ENCODE measurements at places on chromosomes 2 and 18.

DNA sequence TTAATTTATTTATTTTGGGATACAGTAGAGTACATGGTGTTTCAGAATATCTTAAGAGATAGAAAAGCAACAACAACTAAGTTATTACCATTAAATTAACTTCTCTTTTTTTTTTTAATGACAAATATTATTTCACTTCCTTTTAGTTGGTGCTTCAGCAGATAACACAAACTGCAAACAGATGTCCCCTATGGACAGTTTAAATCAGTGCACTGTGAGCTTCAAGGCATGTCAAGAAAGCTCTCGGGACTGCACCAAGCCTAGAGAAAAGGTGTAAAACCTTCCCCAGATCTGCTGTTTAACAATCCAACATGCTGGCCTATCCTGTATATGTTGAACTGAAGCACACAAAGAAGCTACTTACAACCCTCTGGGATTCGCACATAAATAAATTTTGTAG is 122.7 kb downstream of the TCF4 start:
- no peak for DNase-seq

- no peak for DNase-seq
Observed at GRCh38 chr18:58941426-58942099, 76.9 kb downstream of the ZNF532 start.

DNA sequence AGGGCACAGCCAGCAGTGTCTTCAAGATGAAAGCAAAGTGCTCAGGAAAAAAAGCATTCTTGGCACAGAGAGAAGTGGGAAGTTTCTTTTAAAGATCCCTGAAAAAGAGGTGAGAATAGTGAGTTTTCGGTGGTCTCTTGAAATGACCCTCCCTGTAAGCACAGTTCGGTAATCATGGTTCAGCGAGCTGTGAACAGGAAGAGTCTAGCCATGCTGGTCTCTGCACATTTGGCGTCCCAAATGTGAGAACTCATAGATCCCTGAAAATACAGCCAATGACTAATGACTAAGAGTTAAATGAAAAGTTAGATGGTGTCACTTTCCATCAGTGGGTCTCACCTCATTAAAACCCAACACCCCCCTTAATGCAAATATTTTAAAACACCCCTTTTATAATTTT is 3.4 kb downstream of the IL1R1 start:
- DNase-seq, result no peak

DNA sequence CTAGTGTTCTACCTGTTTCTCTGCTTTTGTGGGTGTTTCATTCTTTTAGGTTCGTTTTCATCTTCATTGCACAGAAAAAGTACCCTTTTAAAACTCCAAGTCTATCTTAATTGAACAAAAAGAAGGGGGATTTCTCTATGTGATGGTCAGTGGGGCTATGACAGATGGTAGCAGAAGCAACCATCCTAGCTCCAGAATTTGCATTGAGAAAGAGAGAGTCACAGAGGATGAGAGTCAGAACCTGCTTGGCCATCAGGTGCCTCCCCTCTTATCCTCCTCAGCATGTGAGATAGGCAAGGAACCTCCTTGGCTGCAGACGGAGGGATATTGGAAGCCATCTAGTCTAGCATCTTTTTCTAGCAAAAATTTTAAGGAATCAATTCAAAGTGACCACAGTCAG is 398.0 kb upstream of the DCC start:
- DNase-seq, result no peak

GRCh38 chr2:151258121-151258520 is 3.5 kb downstream of the RBM43 start:
- no peak for DNase-seq

GRCh38 chr2:36123995-36124394 is 231.6 kb upstream of the CRIM1 start:
- DNase-seq, result no peak

GRCh38 chr2:218406949-218407618 is 7.4 kb downstream of the CTDSP1 start:
- DNase-seq, result no peak

DNA sequence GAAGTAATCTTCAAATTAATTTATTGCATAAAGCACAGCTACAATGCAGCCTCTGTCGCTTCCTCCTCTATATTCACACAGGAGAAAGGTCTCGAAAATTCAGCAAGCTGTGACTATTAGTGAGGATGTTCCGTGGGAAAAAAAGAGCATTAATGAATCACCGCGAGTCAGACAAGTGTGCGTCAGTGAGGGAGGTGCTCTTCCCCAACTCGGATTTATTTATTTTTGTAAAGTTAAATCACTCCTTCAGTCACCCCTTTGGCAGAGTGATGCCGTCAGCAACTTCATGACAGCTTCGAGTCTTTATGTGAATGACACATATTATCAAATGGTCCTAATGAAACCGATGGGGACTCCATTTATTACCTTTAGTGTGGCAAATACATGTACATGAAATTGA is 648.9 kb upstream of the SALL3 start:
- no peak for DNase-seq

DNA sequence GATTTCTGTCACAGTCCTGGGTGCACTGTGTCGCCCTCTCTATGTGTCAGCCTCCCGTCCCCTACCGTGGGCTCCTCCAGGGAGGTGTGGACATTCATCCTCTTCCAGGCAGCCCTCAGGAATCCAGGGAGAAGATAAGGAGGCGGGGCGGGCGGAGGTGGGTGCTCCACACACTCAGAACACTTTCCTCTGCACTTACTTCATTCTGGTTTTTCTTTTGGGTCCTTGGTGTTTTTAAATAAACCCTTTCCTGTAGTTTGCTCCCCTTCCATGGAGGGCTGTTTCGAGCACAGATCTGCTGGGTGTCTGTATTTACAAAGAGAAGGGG is 183.9 kb downstream of the FAM210A start:
- DNase-seq, result no peak

- DNase-seq, result no peak
Observed at GRCh38 chr18:31557446-31557845, 34.2 kb upstream of the TTR start.

GRCh38 chr2:218703341-218703740 is 7.3 kb upstream of the TTLL4 start:
- no peak for DNase-seq

DNA sequence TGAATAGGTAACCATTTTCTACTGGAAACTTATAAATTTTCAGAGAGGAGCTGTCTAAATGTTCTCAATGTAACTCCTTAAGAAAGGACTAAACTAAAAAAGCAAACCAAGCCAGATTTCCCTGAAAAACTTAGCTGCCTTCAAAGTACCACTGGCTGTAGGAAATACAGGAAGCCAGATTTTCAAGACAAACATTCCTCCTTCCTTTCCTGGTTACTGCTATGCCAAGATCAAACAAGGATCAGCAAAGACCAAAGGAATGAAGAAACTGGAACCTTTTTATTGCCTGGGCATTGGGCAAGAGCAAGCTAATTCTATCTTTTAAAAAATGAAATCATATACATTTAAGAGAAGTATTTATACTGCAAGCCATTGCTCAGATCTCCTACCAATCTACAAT is 212.7 kb downstream of the DYM start:
- no peak for DNase-seq

- no peak for DNase-seq
Observed at GRCh38 chr18:35077937-35078336, 36.7 kb downstream of the MAPRE2 start.

GRCh38 chr2:197873293-197873701 is 68.9 kb downstream of the PLCL1 start:
- DNase-seq, result no peak

DNA sequence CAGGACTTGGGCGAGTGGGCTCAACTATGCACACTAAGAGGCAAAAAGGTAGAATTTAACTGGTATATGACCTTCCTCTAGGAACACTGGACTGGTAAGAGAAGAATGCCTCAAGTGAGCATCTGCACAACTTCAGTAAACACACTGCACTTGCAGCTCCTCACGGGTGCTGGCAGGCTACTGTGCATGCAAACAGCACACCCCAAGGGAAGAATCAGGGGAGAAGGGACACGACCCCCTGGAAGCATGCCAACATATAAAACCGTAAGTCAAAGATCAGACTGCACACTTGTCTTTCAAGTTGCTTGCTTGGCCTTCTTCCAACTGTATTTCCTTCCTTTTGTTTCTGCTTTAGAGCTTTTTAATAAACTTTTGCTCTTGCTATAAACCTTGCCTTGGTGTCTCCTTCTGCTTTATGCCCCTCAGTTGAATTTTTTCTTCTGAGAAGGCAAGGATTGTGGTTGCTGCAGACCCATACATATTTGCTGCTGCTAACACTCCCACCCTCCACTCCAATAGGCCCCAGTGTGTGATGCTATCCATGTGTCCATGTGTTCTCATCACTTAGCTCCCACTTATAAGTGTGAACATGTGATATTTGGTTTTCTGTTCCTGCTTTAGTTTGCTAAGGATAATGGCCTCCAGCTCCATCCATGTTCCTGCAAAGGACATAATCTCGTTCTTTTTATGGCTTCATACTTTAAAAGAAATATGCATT is 263.7 kb upstream of the SPOPL start:
- DNase-seq, result no peak

GRCh38 chr2:219171231-219171651 is 1.4 kb upstream of the SLC23A3 start:
- no peak for DNase-seq

DNA sequence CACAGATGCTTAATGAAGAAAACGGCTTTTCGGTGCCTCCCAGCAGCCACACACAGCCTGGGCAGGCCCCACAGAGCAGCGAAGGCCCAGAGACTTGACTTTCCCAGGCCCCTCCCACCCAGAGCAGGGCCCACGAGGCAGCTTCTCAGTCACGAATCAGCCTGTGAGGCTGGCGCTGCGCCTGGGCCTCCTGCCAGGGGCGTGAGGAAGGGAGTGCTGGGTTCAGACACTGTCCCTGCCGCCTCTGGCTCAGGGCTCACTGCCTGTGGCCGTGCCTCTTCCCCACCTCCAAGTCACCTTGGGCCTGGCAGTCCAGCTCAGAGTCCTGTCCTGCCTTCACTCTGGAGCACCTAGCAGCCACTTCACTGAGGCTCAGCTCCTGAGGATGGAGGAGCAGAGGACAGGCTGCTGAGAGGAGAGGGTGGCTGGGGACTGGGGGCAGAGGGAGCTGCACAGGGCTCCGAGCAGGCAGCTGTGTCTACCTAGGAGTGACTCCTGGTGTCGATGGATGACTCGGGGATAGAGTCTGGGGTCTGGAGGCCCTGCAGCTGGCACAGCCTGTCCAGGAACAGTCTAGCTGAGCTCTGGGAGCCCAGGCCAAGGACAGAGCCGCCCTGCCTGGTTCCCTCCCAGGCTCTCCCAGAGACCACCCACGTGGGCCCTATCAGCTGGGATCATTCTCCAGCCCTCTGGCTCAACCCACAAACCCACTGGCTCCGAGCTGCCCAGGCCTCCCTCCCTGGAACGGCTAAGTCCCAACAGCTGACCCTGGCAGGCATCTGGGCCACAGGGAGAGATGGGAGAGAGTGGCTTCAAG is 36.4 kb upstream of the FOSL2 start:
- peak; percentile 89 for DNase-seq

DNA sequence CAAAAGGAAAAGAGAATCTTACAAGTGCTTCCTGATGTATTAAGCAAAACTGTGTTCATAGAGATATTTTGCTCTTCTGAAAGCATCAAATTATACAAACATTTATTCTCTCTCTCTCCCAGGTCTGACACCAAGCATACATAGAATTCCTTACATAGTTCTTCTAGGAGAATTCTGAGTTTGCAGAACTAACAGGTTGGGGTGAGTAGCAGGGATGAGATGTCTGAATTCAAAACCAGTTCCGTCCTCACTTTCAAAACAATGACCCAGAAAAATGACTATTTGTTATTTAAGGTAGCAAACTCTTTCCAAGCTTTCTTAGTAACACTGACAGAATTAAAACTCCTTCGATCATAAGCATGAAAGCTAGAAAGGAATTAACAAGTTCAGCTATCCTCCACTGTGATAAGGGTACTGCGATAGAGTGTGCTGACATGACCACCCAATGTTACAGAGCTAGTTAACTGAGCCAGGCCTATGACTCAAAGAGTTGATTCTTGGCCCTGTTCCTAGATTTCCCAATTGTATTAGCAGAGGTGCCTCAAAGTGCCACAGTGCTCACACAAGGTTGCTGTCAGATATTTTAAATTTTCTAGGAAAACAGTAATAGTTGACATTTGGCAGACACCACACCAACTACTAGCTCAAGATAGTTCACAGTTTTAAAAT is 85.8 kb upstream of the SETBP1 start:
- DNase-seq, result no peak

DNA sequence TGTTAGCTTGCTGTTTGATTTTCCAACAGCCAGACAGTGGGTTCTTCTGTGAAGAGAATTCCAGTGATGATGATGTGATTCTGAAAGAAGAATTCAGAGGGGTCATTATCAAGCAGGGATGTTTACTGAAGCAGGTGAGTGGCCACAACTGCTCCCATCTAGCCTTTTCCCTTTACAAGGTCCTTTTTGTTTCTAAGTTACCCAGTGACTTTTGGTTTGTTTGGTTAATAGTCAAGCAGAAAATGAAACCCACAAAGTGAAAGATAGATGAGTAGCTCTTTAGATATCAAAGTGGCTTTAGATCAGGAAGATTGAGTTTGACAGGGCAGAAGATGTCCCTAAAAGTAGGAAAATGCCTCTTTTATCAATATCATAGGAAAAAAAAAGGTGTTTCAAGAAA is 23.3 kb downstream of the PLEK start:
- no peak for DNase-seq

DNA sequence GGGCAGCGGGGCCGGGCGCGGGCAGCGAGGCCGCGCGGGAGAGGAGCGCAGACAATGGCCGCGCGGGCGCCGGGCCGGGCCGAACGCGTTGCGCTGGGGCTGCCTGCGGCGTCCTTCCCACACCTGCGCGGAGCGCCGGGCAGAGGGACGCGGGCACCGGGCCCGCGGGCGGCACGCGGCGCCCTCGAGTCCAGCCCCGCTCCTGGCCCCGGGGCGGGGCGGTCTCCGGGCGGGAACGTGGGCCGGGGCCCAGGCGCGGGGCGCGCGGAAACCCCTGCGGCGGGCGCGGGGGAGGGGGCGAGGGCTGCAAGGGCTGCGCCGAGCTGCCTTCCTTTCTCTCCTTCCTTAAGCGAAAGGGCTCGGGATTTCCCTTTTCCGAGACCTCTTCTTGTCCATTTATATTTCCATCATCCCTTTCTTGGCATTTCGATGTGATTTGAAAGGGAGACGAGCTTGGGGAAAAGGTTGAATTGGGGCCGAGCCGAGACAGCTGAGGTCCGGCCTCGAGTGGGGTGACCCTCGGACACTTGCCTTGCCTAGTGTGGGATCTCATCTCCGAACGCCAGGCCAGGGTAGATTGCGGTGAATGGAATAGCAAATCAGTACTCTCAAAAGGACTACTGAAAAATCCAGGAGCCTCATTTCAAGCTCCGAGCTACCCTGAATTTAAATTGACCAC is 676 bp downstream of the KLHL23 start:
- DNase-seq, result no peak

DNA sequence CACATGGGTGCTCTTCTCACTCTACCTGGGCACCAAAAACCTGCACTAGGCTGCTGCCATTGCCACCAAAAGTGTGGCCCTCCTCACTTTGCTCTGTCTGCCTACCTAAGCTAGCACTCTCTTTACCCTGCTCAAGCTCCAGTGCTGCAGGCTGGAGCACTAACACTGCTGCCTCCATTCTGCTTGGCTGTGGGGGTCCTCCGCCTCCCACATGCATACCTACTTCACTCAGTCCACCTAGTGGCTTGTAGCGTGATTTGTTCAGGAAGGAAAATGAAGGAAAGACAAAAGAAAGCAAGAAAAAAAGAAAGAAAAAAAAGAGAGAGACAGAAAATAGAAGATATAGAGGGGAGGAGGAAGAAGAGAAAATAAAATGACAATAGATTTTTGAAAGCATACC is 1339.4 kb upstream of the CHAC2 start:
- DNase-seq, result no peak

GRCh38 chr2:23124214-23124750 is 260.7 kb upstream of the KLHL29 start:
- DNase-seq, result no peak

Data from left forelimb (tissue), 1 donor.